T-helper 1 cell (primary cell): ENCODE measurements at places on chromosomes 11 and 22.

GRCh38 chr11:117143390-117143789 lies 697 bp upstream of the PAFAH1B2 start:
- no peak for DNase-seq

GRCh38 chr11:20258376-20258895 lies 98.2 kb upstream of the DBX1 start:
- no peak for DNase-seq

- DNase-seq = no peak
Measured at GRCh38 chr11:23644443-23644842, 784.2 kb upstream of the CCDC179 start.

GRCh38 chr11:2835751-2836150 lies 49.8 kb downstream of the CDKN1C start:
- DNase-seq = no peak
